ENCODE measurements at places on chromosomes 7 and 10.

DNA sequence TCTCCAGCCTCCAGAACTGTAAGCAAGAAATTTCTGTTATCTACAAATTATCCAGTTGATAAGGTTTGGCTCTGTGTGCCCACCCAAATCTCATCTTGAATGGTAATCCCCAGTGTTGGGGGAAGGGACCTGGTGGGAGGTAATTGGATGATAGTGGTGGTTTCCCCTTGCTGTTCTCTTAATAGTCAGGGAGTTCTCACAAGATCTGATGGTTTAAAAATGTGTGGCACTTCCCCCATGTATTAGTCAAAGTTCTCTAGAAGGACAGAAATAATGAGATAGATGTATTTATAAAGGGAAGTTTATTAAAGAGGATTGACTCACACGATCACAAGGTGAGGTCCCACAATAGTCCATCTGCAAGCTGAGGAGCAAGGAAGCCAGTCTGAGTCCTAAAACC lies 56.2 kb upstream of the APBB1IP start:
- no peak for DNase-seq

GRCh38 chr7:120691915-120692314 lies 166.0 kb downstream of the TSPAN12 start:
- DNase-seq = no peak

DNA sequence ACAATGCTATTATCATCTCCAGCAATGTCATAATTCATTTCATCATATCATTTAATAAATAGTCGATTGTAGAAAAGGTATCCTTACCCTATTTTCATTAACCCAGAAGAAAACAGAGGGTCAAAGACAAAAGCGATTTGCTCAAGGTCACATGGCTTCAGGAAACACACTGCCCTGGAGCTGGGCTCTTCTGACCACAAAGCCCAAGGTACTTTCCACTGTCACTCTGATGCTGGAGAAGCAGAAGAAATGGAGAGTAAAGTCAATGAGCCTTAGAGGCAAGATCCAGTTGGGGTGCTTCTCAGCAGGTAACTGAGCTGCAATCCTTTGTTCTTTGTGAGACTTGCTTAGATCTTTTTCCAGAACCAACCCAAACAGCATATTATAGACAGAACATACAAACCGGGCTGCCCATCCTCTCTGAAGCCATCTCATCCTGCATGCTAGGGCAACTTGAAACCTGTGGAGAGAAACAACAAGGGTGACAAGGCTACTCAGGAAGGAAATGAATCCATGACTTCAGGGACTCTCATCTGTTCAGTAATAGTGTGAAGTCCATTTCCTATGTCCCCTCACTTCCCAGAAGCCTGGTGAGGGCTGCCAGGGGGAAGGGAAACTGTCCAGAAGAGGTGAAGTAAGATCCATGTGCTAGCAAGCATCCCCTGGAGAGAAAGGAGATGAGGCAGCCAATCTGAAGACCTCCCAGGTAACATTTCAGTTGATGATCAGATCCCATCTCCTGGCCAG lies 148.6 kb upstream of the SVIL start:
- no peak for DNase-seq

DNA sequence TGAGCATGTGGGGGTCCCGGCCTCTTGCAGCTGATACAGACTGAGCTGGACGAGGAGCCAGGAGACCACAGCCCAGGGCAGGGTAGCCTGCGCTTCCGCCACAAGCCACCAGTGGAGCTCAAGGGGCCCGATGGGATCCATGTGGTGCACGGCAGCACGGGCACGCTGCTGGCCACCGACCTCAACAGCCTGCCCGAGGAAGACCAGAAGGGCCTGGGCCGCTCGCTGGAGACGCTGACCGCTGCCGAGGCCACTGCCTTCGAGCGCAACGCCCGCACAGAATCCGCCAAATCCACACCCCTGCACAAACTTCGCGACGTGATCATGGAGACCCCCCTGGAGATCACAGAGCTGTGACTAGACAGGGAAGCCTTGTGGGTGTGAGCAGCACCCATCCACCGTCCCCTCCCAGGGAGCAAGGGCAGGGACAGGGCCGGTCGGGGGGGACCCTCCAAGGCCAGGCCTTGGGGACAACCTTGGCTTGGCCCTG lies 36.1 kb downstream of the PSAP start:
- DNase-seq = no peak

- DNase-seq = no peak
These were observed 42.3 kb downstream of the GRID2IP start for GRCh38 chr7:6508950-6509349.

DNA sequence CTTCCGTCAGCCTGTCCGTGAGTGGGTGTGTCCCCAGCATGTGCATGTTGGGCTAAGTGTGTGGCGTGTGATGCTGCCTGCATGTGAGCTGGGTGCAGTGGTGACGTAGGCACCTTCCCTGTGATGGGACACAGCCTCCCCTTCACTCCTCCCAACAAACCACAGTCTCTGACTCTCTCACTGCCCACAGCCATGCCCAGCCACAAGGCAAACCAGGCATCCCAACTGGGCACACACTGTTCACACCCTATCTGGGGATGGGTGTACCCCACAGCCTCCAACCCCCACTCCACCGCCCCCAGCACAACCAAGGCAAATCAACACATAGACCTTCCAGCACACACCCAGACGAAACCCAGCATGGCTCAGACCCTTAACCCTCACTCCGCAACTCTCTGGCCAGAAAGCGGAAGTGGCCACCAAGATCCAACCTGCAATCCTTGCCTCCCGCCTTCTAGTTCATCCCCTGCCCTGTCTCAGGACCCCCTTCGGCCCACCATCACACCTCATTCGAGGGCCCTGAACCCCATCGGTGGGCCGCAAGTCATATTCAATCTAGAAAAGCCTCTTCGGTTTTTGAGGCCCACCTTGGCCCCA lies 10.4 kb downstream of the PSD start:
- DNase-seq = no peak

DNA sequence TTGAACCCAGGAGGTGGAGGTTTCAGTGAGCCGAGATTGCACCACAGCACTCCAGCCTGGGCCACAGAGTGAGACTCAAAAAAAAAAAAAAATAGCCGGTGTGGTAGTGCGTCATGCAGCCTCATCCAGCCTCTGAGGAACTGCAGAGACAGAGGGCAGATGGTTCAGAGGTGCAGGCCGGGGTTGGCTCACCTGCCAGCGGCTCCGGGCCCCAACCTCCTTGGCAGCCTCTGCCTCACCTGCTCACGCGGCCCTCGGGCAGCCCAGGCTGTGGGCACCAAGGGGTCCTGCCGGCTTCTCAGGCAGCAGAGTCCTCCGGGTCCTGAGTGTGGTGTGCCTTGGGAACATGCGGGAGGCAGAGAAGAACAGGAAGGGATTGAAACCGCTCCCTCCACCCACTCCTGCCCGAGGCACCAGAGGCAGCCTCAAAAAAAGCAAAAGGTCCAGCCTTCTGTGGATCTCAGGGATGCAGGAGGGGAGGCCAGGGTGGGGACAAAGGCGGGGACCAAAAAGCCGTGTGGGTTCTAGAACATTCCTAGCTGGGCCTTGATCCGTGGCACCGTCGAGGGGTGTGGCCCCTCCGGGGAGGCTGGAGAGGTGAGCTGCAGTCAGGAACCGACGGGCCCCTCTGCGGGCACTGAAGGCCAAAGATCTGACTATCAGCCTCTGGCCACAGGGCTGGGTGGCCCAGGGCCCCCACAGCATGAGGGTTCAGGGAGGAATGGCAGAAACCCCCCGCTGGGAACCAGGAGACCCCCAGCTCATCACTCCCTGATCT lies 55.4 kb upstream of the DNAJB6 start:
- DNase-seq = no peak

- no peak for DNase-seq
These were observed 491 bp upstream of the SH2D4B start for GRCh38 chr10:80537086-80537735.

DNA sequence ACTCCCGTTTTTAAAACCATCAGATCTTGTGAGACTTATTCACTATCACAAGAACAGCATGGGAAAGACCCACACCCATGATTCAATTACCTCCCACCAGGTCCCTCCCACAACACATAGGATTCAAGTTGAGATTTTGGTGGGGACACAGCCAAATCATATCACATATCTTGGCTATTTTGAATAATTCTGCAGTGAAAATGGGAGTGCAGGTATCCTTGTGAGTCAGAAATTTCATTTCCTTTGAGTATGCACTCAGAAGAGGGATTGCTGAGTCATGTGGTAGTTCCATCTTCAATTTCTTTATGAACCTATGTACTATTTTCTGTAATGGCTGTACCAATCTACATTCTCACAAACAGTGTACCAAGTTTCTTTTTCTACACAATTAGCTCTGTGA lies 125.8 kb downstream of the ANKRD7 start:
- DNase-seq = no peak

DNA sequence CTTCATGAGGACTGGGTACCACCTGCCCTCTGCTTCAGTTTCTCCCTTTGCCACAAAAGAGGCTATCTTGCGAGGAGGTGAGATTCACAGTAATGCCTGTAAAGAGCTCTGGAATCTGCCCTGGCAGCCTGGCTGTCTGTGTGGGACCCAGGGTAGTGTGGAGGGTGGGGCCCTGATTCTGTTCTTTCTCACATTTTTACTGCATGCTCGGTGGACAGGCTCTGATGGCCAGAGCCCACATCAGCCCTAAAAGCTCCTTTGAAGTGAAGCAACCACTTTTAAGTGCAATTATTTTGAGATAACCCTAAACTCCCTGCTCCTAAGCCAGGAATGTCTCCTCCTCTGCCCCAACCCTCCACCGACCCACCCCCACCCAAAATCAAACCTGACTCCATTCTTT lies 92.1 kb upstream of the PODXL start:
- DNase-seq = no peak

GRCh38 chr10:123455861-123456260 lies 210.3 kb upstream of the GPR26 start:
- no peak for DNase-seq

- DNase-seq = no peak
These were observed 37.8 kb upstream of the GARS1 start for GRCh38 chr7:30556840-30557239.

DNA sequence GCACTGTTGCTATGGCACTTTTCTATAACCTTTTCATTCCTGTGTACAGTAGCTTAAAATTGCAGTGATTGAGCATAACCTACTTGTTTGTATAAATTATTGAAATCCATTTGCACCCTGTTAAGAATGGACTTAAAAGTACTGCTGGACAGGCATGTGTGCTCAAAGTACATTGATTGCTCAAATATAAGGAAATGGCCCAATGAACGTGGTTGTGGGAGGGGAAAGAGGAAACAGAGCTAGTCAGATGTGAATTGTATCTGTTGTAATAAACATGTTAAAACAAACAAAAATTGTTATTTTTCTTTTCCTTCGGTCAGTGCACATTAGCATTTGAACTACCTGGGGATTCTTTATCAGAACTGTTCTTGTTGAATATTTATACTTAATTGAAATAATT lies 57.1 kb upstream of the BAMBI start:
- no peak for DNase-seq

DNA sequence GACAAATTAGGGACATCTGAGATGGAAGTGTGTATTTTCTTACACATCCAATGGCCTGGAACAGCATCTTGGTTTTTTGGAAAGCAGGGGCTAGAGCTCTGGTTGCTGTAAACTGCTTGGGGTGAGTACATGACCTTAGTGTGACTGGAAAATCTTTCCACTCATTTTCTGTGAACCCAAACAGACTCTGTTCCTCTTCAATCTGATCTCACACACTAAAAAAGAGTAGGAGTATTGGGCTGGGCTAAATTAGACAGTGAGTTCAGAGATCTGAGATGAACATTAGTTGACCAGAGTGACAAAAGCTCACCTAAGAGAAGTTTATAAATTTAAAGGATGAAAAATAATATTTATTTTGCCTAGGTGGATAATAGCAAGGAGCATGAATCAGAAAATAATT lies 59.2 kb downstream of the OR13A1 start:
- DNase-seq = no peak

- DNase-seq = no peak
These were observed 177.4 kb downstream of the ADK start for GRCh38 chr10:74328388-74328787.

GRCh38 chr10:80509403-80510161 lies 28.1 kb upstream of the SH2D4B start:
- DNase-seq = no peak

- no peak for DNase-seq
These were observed 29.6 kb downstream of the AMZ1 start for GRCh38 chr7:2717293-2718261.

GRCh38 chr10:8262317-8262716 lies 207.8 kb downstream of the GATA3 start:
- no peak for DNase-seq

- no peak for DNase-seq
These were observed 20.4 kb downstream of the TRDMT1 start for GRCh38 chr10:17181110-17181509.

- DNase-seq = no peak
These were observed 351.0 kb downstream of the TCERG1L start for GRCh38 chr10:130960531-130960930.

- no peak for DNase-seq
These were observed 21.7 kb upstream of the MNX1 start for GRCh38 chr7:157032128-157032527.

DNA sequence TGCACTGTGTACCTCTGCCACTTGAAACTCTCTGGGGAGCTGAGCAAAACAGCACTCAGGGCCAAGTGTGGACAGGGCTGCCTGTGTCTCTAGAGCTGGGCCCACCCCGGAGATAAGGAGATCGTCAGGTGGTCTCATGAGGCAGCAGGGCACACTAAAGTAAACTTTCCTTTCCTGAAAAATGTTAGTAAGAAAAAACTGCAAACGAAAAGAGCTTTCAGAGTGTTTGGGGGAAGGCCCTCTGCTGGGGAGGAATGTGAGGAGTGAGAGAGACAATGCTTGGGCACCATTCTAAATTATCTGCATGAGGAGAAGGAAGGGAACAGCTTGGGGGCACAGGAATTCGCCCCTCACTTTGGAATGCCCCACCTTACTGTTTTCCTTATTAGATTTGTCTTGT lies 127.7 kb downstream of the ATXN7L1 start:
- DNase-seq = no peak

GRCh38 chr7:35260246-35260645 lies 6.3 kb upstream of the TBX20 start:
- DNase-seq = no peak

DNA sequence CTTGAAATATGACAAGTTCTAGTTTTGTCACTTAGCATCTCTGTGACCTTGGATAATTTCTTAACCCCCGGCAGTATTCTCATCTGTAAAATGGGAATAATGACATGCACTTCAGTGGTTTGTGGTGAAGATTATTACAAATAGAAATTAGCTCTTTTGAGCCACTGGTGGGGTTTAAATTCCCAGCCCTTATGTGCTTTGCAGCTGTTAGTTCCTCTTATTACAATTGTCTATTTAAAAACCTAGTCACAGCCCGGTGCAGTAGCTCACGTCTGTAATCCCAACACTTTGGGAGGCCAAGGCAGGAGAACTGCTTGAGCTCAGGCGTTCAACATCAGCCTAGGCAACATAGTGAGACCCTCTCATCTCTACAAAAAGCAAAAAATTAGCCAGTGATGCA lies 30.1 kb downstream of the CAV1 start:
- no peak for DNase-seq

Measured in activated T-cell treated with anti-CD3 and anti-CD28 coated beads for 24 hours (primary cell).